ENCODE measurements at places on chromosomes 13 and 19.
A peak's percentile ranks its signal among the peaks of the same experiment; 100 is the strongest.

- no peaks in the 10 kb centered on the region for H3K27me3 ChIP-seq
- peaks cover 17% of the 10 kb centered on the region for H3K4me1 ChIP-seq
- peaks cover 46% of the 10 kb centered on the region for H3K36me3 ChIP-seq
- H3K27ac ChIP-seq: 0 out of 2 replicates have a peak overlapping the region, but pooled peaks have one; percentile 11
These were observed 161.6 kb downstream of the LMO7 start for GRCh38 chr13:75797719-75798118.

DNA sequence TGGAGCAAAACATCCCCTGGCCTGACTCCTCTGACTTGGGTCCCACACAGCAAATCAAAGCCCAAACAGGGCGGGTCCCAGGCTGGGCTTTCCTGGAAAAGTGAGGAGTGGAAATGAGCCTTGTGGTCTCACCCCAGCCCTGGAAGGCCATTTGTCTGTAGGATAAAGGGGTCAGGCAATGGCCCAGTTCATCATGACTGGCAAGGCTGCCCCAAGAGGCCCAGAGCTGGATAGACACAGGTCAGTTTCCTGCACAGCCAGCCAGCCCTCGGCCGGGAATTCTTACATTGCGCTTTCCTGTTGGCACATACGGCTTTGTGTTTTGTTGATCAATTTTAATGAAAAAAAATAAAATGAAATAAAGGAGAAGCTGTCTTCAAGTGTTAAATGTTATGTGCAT lies 174.3 kb downstream of the TSHZ3 start:
- H3K4me1 ChIP-seq: no peaks in the 10 kb centered on the region
- H3K27ac ChIP-seq: no peak overlapping the region
- no peak for DNase-seq
- no peaks in the 10 kb centered on the region for H3K36me3 ChIP-seq
- no peaks in the 10 kb centered on the region for H3K27me3 ChIP-seq

DNA sequence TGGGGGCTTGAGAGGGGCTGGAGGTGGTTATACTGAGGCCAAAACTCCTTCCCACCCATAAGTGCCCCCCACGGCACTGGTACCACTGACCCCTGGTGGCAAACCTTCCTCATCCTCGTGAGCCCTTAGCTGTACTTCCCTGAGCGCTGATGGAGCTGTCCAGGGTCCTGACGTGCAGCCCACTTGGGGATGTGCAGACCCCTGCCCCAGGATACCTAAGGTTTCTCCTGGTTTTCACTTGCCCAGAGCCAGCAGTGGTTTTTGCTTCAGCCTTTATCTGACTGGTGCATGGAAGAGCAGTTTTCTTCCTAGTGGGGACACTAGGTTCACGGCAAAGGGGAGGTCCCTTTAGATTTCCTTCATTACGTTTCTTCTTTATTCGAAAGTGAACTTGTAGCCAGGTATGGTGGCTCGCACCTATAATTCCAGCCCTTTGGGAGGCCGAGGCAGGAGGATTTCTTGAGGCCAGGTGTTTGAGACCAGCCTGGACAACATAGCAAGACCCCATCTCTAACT lies 28.7 kb upstream of the KCTD15 start:
- no peaks in the 10 kb centered on the region for H3K36me3 ChIP-seq
- peaks cover 3% of the 10 kb centered on the region for H3K27me3 ChIP-seq
- no peak for DNase-seq
- H3K4me3 ChIP-seq: no peak overlapping the region

- no peak for DNase-seq
- H3K27ac ChIP-seq: no peak overlapping the region
- no peaks in the 10 kb centered on the region for H3K4me1 ChIP-seq
- no peaks in the 10 kb centered on the region for H3K27me3 ChIP-seq
- peaks cover 6% of the 10 kb centered on the region for H3K36me3 ChIP-seq
These were observed 17.9 kb upstream of the NEK3 start for GRCh38 chr13:52177276-52177675.

DNA sequence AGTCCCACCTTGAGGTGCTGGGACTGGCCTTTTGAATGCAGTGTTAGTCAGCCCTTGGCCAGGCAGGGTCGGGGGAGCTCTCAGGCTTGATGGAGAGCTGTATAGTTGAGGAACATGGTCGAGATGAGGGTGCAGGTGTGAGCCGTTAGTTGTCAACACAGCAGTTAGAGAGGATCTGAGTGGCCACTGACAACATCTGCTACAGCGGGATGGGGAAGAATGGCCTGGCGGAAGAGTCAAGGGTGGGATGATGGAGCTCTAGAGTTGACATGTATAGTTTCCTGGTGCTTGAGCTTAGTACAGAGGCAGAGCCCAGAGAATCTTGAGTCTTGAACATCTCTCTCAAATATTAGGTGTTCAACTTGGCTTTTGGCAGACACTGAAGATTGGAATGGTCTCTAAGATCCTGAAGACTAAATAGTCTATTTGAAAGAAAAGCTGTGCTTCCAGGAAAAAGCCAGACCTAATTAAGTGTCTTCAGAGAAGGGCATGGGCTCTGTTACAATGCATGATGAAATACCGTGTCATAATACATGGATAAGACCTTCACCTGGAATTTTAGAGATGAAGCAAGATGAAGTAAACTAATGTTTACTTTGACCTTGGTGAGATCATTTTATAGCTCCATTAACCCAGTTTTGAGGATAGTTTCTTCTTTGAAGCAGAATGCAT lies 9.7 kb downstream of the PCCA start:
- no peak overlapping the region for H3K4me3 ChIP-seq
- H3K27ac ChIP-seq: no peak overlapping the region
- peaks cover 19% of the 10 kb centered on the region for H3K36me3 ChIP-seq
- H3K27me3 ChIP-seq: no peaks in the 10 kb centered on the region
- peaks cover 28% of the 10 kb centered on the region for H3K4me1 ChIP-seq

- H3K36me3 ChIP-seq: no peaks in the 10 kb centered on the region
- H3K27ac ChIP-seq: no peak overlapping the region
- no peaks in the 10 kb centered on the region for H3K27me3 ChIP-seq
- H3K4me1 ChIP-seq: peaks cover 12% of the 10 kb centered on the region
- H3K4me3 ChIP-seq: no peak overlapping the region
These were observed 5.9 kb downstream of the TRAPPC6A start for GRCh38 chr19:45172173-45172572.

- H3K27me3 ChIP-seq: no peaks in the 10 kb centered on the region
- H3K4me3 ChIP-seq: no peak overlapping the region
- H3K36me3 ChIP-seq: no peaks in the 10 kb centered on the region
- no peak overlapping the region for H3K27ac ChIP-seq
- H3K4me1 ChIP-seq: no peaks in the 10 kb centered on the region
These were observed 32.2 kb upstream of the ZNF726 start for GRCh38 chr19:23882493-23882892.

DNA sequence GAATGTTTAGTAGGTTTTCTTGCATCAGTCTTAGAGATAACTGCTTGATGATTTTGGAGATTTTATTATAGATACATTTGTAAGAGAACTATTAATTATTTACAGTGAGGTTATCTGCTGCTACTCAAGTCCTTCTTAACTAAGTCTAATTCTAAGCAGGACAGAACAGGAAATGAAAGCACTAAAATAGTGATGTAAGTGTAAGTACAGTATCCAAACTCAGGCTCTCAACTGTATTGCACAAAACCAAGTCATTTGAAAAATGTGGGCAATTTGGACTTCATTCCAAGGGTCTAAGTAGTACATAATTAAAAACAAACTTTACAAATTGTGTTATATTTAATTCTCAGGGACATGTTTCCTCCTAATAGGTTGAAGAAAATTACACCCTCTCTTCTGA lies 417.1 kb downstream of the ITGBL1 start:
- H3K27me3 ChIP-seq: no peaks in the 10 kb centered on the region
- DNase-seq: no peak
- H3K36me3 ChIP-seq: no peaks in the 10 kb centered on the region
- H3K27ac ChIP-seq: no peak overlapping the region
- H3K4me3 ChIP-seq: no peak overlapping the region

DNA sequence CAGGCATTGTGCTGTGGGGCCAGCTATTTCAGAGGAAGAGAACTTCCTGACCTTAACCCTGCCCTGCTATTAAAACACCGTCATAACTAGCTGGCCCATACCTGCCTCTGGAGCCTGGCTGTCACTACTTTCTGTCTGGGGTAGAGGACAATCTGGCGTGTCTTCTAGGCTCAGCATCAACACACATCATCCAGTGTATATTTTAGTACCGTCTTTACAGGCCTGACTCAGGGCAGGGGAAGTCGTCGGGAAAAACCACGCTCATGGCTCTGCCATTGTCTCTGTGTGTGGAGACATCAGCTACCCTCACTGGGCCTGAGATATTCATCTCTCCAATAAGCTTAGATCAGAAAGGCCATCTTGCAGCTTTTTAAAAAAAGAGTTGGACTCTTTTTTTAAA lies 151.1 kb downstream of the KATNAL1 start:
- peaks cover 47% of the 10 kb centered on the region for H3K4me1 ChIP-seq
- no peak overlapping the region for H3K4me3 ChIP-seq
- no peak overlapping the region for H3K27ac ChIP-seq
- H3K36me3 ChIP-seq: no peaks in the 10 kb centered on the region
- peak; percentile 36 for DNase-seq

DNA sequence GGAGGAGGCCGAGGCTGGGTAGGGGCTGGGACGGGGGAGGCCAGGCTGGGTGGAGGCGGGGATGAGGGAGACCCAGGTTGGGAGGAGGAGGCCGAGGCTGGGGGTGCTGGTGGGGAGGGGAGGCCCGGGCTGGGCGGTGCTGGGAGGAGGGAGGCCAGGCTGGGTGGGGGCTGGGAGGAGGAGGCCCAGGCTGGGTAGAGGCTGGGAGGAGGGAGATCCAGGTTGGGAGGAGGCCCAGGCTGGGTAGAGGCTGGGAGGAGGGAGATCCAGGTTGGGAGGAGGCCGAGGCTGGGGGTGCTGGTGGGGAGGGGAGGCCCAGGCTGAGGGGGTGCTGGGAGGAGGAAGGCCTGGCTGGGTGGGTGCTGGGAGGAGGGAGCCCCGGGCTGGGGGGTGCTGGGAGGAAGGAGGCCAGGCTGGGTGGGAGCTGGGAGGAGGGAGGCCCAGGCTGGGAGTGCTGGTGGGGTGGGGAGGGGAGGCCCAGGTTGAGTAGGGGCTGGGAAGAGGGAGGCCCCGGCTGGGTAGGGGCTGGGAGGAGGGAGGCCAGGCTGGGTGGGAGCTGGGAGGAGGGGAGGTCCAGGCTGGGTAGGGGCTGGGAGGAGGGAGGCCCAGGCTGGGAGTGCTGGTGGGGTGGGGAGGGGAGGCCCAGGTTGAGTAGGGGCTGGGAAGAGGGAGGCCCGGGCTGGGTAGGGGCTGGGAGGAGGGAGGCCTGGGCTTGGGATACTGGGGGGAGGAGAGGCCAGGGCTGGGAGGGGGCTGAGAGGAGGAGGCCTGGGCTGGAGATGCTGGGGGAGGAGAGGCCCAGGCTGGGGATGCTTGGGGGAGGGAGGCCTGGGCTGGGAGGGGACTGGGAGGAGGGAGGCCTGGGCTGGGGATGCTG lies 10.7 kb downstream of the TPGS1 start:
- peaks cover 12% of the 10 kb centered on the region for H3K36me3 ChIP-seq
- H3K4me3 ChIP-seq: no peak overlapping the region
- no peak for DNase-seq
- H3K4me1 ChIP-seq: peaks cover 10% of the 10 kb centered on the region
- no peaks in the 10 kb centered on the region for H3K27me3 ChIP-seq

DNA sequence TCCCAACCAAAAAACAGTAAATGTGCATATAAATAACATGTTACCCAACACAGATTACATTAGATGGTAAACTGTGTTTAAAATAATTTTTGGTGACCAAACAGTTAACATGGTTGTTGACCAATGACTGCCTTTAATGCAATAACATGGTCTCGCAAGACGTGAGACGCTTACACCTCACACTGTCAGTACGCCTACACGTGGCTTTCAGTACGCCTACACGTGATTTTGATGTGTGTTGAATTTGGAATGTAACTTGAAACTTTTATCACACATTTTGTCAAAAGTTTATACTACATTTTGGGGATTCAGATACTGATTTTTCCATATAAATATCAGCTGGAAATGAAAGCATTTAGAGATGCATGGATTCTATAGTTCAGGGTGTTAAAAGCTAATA lies 32.0 kb downstream of the SLC7A9 start:
- H3K4me1 ChIP-seq: no peaks in the 10 kb centered on the region
- no peaks in the 10 kb centered on the region for H3K27me3 ChIP-seq
- no peak overlapping the region for H3K4me3 ChIP-seq

DNA sequence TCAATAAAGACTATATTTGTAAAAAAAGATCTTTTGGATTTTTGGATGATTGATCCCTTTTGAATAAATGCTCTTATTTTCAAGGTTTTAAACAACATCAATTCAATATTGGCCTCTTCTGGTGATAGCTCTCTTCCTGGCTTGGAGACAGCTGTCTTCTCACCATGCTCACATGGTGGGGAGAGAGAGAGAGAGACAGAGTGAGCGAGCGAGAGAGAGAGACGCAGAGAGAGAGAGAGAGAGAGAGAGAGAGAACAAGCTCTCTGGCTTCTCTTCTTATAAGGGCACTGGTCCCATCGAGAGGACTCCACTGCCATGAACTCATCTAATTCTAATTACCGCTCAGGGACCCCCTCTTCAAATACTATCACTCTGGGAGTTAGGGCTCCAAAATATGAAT lies 32.1 kb upstream of the FARP1 start:
- DNase-seq: no peak
- H3K4me3 ChIP-seq: no peak overlapping the region
- no peaks in the 10 kb centered on the region for H3K27me3 ChIP-seq
- no peaks in the 10 kb centered on the region for H3K36me3 ChIP-seq
- no peak overlapping the region for H3K27ac ChIP-seq

DNA sequence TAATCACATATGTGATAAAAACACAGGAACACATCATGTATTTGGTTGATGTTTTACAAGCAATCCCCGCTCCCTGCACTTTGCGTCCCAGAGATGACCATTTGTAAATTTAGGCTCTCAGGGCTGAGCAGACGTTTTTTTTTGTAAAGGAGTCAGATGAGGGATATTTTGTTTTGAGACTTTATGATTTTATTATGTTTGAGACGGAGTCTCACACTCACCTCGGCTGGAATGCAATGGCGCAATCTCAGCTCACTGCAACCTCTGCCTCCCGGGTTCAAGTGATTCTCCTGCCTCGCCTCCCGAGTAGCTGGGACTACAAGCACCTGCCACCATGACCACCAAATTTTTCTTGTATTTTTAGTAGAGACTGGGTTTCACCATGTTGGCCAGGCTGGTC lies 1.4 kb downstream of the TLE6 start:
- H3K36me3 ChIP-seq: no peaks in the 10 kb centered on the region
- no peaks in the 10 kb centered on the region for H3K27me3 ChIP-seq
- H3K4me1 ChIP-seq: peaks cover 26% of the 10 kb centered on the region
- no peak overlapping the region for H3K27ac ChIP-seq

GRCh38 chr19:38452430-38453366 lies 19.2 kb downstream of the RYR1 start:
- no peaks in the 10 kb centered on the region for H3K27me3 ChIP-seq
- no peak for DNase-seq
- no peak overlapping the region for H3K4me3 ChIP-seq
- no peaks in the 10 kb centered on the region for H3K36me3 ChIP-seq

- peak; percentile 41 for DNase-seq
- peaks cover 11% of the 10 kb centered on the region for H3K4me1 ChIP-seq
- no peaks in the 10 kb centered on the region for H3K27me3 ChIP-seq
- no peak overlapping the region for H3K4me3 ChIP-seq
These were observed 2.5 kb downstream of the NAPA start for GRCh38 chr19:47512183-47512947.

- peaks cover 48% of the 10 kb centered on the region for H3K4me1 ChIP-seq
- no peaks in the 10 kb centered on the region for H3K27me3 ChIP-seq
- no peak overlapping the region for H3K4me3 ChIP-seq
- no peak for DNase-seq
- H3K36me3 ChIP-seq: peaks cover 33% of the 10 kb centered on the region
These were observed 77.3 kb downstream of the DHRS12 start for GRCh38 chr13:51726446-51727193.

GRCh38 chr19:41373993-41374392 lies 2.3 kb upstream of the TMEM91 start:
- H3K36me3 ChIP-seq: no peaks in the 10 kb centered on the region
- H3K27ac ChIP-seq: no peak overlapping the region
- H3K27me3 ChIP-seq: no peaks in the 10 kb centered on the region
- H3K4me3 ChIP-seq: no peak overlapping the region
- DNase-seq: peak; percentile 48

GRCh38 chr19:17404015-17404414 lies 1.4 kb downstream of the BST2 start:
- H3K27me3 ChIP-seq: no peaks in the 10 kb centered on the region
- no peak for DNase-seq
- peaks cover 15% of the 10 kb centered on the region for H3K4me1 ChIP-seq
- H3K36me3 ChIP-seq: no peaks in the 10 kb centered on the region
